ENCODE measurements at places on chromosomes 2 and 18.

DNA sequence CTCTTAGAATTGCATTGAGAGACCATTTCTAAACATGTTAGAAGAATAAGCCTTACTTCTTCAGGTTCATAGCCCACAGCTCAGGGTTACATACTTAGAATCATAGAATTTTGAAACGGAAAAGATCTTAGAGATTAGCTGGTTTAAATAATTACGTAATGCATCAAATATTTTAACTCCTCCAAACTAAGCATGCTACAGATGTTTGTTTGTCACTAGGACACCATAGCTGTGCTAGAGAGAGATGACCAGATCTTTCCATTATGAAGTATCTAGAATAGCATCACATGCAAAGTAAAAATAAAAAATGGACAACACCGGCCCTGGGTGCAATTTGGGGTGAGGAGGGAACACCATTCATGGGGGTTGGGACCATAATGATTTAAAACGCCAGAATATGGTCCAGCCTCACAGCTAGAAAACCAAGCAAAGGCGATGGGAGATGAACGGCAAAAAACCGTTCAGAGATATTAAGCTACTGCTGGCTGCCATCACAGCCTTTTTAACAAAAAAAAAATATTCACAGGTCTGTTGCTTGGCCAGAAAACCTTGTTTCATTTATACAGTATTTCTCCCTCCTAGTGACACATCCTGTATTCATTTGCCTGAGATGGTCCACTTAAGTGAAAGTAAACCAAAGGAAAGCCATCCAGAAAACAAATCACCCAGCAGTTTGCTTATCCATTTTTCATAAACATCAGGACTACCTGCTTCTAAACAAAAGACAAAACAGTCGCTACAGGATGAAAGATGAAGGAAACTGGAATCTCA lies 94.2 kb downstream of the EPHA4 start:
- DNase-seq, result no peak

DNA sequence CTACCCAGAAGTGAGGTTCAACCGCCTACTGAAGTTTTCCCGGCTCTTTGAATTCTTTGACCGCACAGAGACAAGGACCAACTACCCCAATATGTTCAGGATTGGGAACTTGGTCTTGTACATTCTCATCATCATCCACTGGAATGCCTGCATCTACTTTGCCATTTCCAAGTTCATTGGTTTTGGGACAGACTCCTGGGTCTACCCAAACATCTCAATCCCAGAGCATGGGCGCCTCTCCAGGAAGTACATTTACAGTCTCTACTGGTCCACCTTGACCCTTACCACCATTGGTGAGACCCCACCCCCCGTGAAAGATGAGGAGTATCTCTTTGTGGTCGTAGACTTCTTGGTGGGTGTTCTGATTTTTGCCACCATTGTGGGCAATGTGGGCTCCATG lies 48.7 kb upstream of the INPP4A start:
- DNase-seq, result no peak

DNA sequence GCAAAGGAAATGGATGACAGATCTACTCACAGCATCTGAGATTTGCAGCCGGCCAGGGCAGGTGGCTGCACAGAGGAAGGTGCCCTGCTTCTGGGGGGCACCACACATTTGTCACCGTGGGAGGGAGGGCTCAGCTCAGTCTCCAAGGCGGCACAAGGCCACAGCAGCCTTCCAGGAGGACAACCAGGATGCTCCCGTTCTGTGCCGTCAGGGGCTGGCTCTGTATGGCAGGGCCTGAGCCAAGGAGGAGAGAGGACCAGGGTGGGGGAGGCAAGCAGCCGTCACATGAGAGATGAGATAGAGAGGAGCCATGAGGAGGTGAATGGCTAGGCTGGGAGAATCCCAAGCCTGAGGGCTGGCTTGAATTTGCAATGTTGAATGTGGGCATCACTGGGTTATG lies 4.6 kb upstream of the BOK start:
- DNase-seq, result no peak

DNA sequence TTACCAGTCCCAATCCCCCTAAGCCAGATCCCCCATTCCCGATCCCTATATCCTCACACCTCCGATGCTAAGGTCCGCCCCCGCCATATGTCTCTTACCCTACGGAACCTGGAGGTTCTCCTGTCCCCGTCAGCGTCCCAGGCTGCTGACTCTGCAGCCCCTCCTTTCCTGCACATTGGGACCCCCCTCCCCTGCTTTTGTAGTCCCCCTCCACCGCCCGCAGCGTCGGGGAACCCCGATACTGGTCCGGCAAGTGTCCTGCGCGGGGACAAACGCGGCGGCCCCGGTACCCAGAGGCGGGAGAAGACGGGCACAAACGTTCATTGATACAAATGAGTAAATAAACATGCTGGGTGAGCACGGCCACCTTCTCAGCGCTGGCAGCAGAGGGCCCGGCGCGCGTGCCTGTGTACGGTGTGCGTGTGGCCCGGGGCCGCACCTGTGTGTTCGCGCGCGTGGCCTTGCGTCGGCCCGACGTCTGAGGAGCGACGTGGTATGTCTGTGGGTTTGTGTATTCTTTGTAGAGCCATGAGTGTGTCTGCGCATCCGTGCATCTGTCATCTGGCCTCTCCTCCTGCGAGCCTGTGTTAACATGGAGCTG lies 2.0 kb upstream of the CYP26B1 start:
- no peak for DNase-seq

- DNase-seq, result no peak
Observed at GRCh38 chr2:118618279-118618678, 229.2 kb downstream of the EN1 start.

DNA sequence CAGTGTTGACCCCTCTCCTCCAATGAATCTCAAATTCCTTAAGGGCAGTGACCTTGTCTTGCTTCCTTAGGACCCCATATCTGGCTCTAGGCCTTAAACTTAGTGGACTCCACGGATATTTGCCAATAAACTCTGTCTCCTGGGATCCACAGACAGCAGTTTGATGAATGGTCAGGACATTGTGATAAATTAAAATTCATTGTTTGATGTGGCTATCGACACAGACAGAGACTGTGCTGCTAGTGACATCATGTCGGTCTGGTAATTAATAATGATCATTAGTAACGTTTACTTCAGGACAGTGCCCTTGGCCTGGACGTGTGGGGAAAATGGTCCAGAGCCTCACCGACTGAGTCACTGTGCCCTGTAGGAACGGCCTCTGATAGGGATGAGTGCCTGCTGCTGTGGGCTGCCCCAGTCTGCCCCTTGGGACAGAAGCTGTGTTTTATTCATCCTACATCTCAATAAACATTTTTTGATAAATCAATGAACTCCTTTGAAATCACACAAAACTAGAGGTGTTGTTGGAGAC lies 5.2 kb upstream of the SLC35F6 start:
- DNase-seq, result peak; percentile 70

GRCh38 chr2:166573391-166573790 lies 79.3 kb upstream of the SCN7A start:
- DNase-seq, result no peak

DNA sequence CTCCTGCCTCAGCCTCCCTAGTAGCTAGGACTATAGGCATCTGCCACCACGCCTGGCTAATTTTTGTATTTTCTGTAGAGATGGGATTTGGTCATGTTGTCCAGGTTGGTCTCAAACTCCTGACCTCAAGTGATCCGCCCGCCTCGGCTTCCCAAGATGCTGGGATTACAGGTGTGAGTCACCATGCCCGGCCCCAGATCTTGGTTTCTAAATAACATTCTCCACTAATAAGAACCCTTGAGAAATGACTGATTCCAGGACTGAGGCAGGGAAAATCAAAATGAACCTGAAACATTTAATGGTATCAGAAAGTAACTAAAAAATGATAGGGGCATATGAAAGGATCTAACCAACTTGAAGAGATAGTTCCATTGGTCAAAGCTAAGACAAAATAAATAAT lies 34.0 kb downstream of the BMPR2 start:
- DNase-seq, result no peak

GRCh38 chr2:70751881-70752280 lies 16.1 kb downstream of the ADD2 start:
- no peak for DNase-seq

GRCh38 chr2:8833853-8834252 lies 3.6 kb downstream of the KIDINS220 start:
- DNase-seq, result no peak

- DNase-seq, result no peak
Observed at GRCh38 chr2:47695800-47696477, 87.0 kb upstream of the MSH6 start.

DNA sequence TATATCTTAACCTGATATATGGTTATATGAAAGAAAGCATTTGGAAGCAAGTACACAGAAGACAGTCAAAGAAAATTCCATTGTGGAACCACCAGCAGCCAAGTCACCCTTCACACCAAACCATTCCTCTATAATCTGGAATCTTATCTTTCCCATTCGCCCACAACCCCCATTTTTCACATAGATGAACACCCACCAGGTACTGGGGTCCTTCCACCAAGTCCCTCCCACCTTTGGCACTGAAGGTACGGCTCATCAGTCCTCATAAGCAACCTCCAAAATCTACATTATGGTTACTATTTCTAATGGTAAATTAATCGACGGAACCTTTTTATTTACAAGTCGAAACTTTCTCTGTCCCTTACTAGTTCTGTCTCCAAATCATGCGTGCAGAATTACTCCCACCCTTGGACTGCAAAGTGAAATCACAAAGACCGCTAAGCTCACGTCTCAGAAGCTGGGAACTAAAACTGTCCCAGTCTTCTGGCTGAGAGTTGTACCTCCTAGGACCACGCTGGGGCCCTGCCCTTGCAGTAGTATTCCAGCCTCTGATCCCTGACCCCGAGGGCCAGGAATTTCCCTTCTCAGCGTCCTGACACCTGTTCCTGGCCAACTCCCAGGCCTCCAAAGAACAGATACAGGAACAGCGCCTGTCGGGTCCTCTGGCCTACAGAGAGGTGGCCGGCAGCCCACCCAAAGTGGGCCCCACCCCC lies 702 bp downstream of the OLA1 start:
- DNase-seq, result peak; percentile 35

- DNase-seq, result no peak
Observed at GRCh38 chr2:101704046-101704466, 6.5 kb downstream of the MAP4K4 start.

GRCh38 chr2:166651080-166651675 lies 157.1 kb upstream of the SCN7A start:
- no peak for DNase-seq

GRCh38 chr18:79429785-79430281 lies 34.1 kb downstream of the NFATC1 start:
- no peak for DNase-seq

- no peak for DNase-seq
Observed at GRCh38 chr18:37502036-37502435, 63.6 kb downstream of the CELF4 start.

DNA sequence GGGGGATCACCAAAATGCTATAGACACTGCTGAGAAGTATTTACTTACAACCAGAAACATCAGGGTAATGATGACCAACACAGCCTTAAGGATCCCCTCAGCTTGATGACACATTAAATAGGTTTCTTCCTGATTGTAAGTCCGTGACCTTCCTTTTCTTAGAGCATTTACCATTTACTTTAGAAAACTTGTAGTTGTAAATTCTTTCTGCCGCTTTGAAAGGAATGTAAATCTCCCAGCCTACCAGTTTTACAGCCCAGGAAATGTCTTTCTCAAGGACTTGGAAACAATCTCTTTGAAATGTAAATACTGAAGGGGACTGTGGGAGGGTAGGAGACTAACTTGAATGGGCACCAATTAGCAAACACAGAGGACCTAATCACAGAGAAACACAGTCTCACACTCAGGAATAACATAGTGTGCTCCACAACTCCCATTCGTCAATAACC lies 278.6 kb downstream of the DSC3 start:
- DNase-seq, result no peak

- DNase-seq, result no peak
Observed at GRCh38 chr2:25825238-25825637, 53.0 kb downstream of the ASXL2 start.

DNA sequence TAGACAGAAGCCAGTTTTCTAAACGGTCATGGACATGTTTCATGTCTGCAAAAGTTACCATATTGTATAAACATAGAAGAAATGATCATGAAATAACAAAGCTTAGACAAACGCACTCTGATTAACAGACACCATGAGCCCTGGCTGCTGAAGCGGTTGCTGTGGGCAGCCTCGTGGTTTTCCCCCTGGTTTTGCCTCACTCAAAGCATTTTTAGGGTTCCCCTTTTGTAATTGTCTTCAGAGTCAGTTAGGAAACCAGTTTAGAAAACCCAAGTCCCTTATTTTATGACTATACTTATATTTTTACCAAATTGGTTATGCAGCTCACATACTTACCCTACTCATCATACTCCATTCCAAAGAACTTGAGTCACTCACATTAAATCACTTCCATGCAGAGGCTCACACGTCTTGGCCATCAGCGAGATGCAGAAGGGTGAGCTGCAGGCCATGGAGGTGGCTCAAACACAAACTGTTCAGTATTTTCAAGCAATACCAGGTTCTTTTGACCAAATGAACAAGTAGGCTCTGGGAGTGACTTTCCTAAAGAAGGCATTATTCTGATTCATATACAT lies 105.6 kb upstream of the SALL3 start:
- DNase-seq, result no peak

- peak; percentile 9 for DNase-seq
Observed at GRCh38 chr2:234635284-234635683, 138.4 kb upstream of the ARL4C start.

GRCh38 chr2:176484838-176485237 lies 215.6 kb downstream of the MTX2 start:
- no peak for DNase-seq

- DNase-seq, result no peak
Observed at GRCh38 chr18:36130883-36131653, 1.4 kb downstream of the ELP2 start.

DNA sequence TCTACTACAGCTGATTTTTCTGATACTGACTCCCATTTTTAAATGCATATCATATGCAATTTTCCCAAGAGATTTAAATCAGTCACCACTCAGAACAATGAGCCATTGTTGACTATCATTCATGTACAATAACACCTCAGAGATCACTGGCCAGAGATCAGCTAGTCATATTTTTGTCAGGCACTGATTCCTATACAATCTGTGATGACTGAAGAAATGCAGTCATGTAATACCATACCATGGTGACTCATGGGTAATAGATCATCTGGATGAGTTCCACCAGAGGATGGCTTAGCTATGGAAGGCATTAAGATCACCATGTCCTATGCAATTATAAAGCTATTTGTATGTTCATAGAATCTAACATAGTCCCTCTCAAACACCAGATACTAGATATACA lies 285.7 kb upstream of the DCC start:
- DNase-seq, result no peak

- DNase-seq, result no peak
Observed at GRCh38 chr18:61091379-61091778, 241.9 kb upstream of the CDH20 start.

GRCh38 chr2:37316181-37316580 lies 8.5 kb downstream of the PRKD3 start:
- no peak for DNase-seq

DNA sequence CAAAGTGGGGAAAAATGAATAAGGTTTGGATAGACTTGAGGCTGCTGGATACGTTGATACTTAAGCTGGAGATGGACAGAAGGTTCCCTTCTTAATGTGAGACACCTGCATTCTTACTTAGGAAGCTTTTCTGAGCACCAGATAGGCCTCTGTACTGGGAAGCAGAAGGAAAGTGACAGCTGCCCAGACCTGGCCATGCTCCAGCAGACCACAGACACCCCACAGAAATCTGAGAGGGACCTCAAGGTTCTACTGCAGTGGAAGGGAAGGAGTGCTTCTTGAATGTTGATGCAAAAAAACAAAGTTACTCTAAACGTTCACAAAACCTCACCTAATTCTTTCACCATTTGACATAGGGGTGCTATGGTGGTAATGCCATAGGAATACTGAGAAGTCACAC lies 642.1 kb upstream of the ID2 start:
- DNase-seq, result no peak

GRCh38 chr18:58802959-58803358 lies 61.7 kb upstream of the ZNF532 start:
- DNase-seq, result no peak

Data from ACHN (cell line).